ENCODE measurements at places on chromosomes 5 and 9. TPM values are rescaled to one million over a fixed set of nuclear protein-coding genes. Genes with fewer than 3 reads are reported as not detected.

Gene SOHLH1
- not detected for total RNA-seq

Gene PCDHGA3
- not detected for total RNA-seq

Gene PCDH12
- 1.3 TPM for total RNA-seq

Gene SLC45A2
- total RNA-seq = not detected

Gene OSMR
- total RNA-seq = 0.36 TPM

Gene PTGDS
- total RNA-seq = 1.7 TPM

Gene RELL2
- total RNA-seq = 8.1 TPM

Gene MYOT
- not detected for total RNA-seq
